ENCODE measurements at places on chromosomes 6 and 20.

DNA sequence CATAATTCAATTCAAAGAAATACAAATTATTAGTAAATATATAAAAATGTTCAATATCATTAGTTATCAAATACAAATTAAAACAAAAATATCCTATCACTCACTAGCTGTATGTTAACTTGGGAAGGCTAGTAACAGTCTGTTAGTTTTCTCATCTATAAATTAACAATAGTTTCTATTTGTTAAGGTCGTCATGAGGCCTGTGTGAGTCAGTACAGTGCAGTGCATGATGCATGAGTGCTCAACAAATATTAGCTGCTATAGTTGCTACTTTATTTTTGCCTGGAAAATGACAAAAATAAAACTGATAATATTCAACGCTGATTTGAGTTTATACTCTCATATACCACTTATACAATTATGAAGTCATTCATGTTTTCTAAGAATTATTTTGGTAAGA is 401.6 kb upstream of the RUNX2 start:
- no peak for DNase-seq

- no peak for DNase-seq
These were observed 2.0 kb upstream of the FOXC1 start for GRCh38 chr6:1607516-1608221.

DNA sequence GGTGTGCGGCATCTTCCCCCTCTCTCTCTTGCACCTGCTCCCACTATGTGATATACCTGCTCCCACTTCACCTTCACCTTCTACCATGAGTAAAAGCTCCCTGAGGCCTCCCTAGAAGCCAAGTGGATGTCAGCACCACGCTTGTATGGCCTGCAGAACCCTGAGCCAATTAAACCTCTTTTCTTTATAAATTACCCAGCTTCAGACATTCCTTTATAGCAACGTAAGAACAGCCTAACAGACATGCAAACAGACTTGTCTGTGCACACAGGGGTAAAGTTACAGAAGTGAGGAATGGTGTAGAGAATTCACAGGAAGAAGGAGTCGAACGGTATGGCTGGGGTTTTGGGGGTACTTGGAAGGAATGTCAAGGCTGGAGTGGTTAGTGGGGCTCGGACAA is 14.8 kb upstream of the TGM2 start:
- no peak for DNase-seq

GRCh38 chr20:45010399-45010828 is 44.1 kb downstream of the STK4 start:
- no peak for DNase-seq

- DNase-seq, result no peak
These were observed 3.6 kb upstream of the HSPA12B start for GRCh38 chr20:3728876-3729275.

Measured in stimulated activated CD4-positive, alpha-beta T cell treated with anti-CD3 and anti-CD28 coated beads, Interleukin-1b, Interleukin-23, amount 100 ng/mL, for 4 hours (primary cell).